Left lung (tissue), 14 donors: ENCODE measurements at places on chromosomes 2 and 18. TPM values are rescaled to one million over a fixed set of nuclear protein-coding genes. Genes with fewer than 3 reads are reported as not detected.

The GPR39 gene
- total RNA-seq: 13.1 TPM

The CRACDL gene
- total RNA-seq: 14.1 TPM

The NEB gene
- 1.9 TPM for total RNA-seq

The LAMA1 gene
- total RNA-seq: 2.4 TPM

The OSR1 gene
- total RNA-seq: 20.5 TPM

The RSAD2 gene
- total RNA-seq: 12.5 TPM

The ABCG8 gene
- not detected for total RNA-seq

The IMMT gene
- total RNA-seq: 79.7 TPM

The DBI gene
- 172 TPM for total RNA-seq

The IL36RN gene
- not detected for total RNA-seq

The SKA1 gene
- total RNA-seq: 3.4 TPM

The PTPRN gene
- 1.4 TPM for total RNA-seq

The NAPG gene
- 26.8 TPM for total RNA-seq

The RTTN gene
- 12.7 TPM for total RNA-seq

The C2orf92 gene
- 7.6 TPM for total RNA-seq

The NYAP2 gene
- 0.55 TPM for total RNA-seq

The CEP192 gene
- total RNA-seq: 22.3 TPM

The PAIP2B gene
- total RNA-seq: 4.6 TPM

The ASB18 gene
- total RNA-seq: not detected

The UCN gene
- 2.6 TPM for total RNA-seq

The AGXT gene
- not detected for total RNA-seq

The C2orf66 gene
- total RNA-seq: 0.15 TPM

The TMEM163 gene
- 48.4 TPM for total RNA-seq

The GREB1L gene
- 0.55 TPM for total RNA-seq

The ANKRD30B gene
- not detected for total RNA-seq

The SKOR2 gene
- not detected for total RNA-seq

The XDH gene
- total RNA-seq: 2.1 TPM

The RABL2A gene
- total RNA-seq: 20.0 TPM

The UPP2 gene
- not detected for total RNA-seq
